ENCODE measurements at places on chromosomes 7 and 10.
A peak's percentile ranks its signal among the peaks of the same experiment; 100 is the strongest.

- no peak for DNase-seq
Observed at GRCh38 chr7:82105463-82105862, 335.6 kb upstream of the HGF start.

DNA sequence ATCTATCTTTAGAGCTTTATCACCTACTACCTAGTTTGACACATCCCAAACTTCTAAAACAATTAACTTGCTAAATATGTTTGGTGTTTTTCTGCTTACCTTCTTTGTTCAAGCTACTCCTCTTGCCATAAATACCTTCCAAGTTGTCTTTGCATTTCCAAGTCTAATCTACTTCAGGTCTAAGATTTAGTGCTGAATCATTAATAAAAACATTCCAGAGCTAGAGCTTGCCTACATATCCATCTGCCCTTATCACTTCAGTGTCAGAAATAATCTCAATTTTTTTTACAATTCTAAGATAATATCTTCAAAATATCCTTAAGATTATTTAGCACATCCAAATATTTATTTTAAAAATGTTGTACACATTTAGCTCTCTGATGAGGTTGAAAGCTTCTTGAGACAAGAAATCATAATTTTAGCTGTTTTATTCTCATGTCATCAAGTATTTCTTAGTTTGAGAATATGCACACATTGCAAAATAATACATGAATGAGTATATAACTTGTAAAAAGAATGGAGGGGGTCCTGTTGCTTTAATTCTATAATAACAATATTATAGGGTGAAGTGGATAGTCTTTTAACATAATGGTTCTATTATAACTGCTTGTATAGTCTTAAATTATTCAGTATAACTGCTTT is 466.3 kb downstream of the SEMA3D start:
- DNase-seq: no peak

DNA sequence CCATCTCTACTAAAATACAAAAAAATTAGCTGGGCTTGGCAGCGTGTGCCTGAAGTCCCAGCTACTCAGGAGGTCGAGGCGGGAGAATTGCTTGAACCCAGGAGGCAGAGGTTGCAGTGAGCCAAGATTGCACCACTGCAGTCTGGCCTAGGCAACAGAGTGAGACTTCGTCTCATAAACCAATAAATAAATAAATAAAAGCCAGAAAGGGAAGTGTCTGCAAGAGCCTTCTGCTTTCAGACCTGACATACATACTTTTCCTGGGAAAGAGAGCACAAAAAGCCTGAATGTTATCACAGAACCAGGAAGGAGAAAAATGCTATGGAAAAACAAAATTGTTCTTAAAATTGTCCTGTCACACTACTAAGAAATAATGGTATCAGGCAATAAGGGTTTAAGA is 4.1 kb upstream of the KIF5B start:
- DNase-seq: no peak

- DNase-seq: peak; percentile 39
Observed at GRCh38 chr7:155843426-155844018, 31.3 kb upstream of the SHH start.

DNA sequence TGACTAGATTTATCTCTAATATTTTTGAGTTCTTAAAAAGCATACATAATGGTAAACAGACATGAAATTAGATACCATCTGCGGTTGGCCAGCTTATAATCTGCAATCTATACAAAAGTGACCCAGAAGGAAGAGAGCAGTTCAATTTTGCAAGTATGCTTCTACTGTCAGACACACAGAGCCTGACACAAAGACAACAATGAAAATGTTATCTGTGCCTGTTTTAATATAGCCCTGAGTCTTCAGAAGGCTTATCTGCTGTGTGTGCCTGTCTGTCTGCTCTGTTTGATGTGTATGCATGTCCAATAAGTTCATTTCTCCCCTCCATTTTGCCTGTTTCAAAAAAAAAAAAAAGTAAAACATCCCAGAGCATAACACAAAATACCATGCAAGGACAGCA is 73.3 kb upstream of the FHIP2A start:
- no peak for DNase-seq

GRCh38 chr7:22589641-22590201 is 89.7 kb upstream of the STEAP1B start:
- DNase-seq: no peak

Measured in RWPE2 (cell line).